ENCODE measurements at places on chromosomes 4 and X.

- DNase-seq: no peak
These were observed 347.4 kb upstream of the EPHA5 start for GRCh38 chr4:66017671-66018070.

GRCh38 chr4:81227968-81228367 lies 12.9 kb upstream of the PRKG2 start:
- DNase-seq: no peak

DNA sequence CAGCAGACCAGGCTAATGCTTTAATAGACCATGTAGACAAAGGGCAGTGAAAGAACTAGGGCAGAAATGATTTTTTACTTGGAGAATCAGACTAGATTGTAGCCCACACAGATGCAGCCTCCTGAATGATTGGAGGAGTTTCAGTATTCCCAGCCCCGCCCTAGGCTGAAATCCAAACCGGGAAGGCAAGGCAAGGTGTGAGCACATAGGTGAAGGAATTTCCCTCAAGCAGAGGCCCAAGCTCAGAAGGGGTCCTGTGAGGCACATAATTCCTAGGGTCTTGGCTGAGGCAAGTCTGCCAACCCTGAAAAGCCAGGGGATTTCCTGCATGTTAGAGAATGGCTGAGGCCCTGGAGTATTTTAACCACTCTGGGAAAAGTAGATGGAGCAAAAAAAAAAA lies 56.4 kb upstream of the PAK3 start:
- DNase-seq: no peak

GRCh38 chr4:123588631-123589241 lies 192.1 kb downstream of the SPRY1 start:
- no peak for DNase-seq

DNA sequence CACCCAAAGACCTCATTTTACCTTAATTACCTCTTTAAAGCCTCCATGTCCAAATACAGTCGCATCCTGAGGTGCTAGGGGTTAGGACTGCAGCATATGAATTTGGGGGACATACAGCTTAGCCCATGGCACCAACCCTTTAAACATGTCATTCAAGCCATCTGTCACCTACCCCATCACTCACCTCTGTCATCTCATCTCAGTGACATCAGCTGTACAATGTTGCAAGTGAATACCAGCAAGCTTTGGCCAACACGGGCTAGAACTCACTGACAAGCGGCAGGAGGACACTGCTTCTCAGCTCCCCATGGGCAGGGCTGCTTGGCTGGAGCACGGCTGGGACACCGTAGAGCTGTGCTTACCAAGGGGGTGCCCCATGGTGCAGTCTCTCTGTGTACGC lies 107.5 kb downstream of the STK32B start:
- no peak for DNase-seq

GRCh38 chr4:3821580-3822229 lies 55.5 kb downstream of the ADRA2C start:
- DNase-seq: no peak

GRCh38 chr4:111263836-111264235 lies 641.0 kb upstream of the PITX2 start:
- DNase-seq: no peak

- no peak for DNase-seq
These were observed 182.8 kb upstream of the C1QTNF7 start for GRCh38 chr4:15245006-15245530.

DNA sequence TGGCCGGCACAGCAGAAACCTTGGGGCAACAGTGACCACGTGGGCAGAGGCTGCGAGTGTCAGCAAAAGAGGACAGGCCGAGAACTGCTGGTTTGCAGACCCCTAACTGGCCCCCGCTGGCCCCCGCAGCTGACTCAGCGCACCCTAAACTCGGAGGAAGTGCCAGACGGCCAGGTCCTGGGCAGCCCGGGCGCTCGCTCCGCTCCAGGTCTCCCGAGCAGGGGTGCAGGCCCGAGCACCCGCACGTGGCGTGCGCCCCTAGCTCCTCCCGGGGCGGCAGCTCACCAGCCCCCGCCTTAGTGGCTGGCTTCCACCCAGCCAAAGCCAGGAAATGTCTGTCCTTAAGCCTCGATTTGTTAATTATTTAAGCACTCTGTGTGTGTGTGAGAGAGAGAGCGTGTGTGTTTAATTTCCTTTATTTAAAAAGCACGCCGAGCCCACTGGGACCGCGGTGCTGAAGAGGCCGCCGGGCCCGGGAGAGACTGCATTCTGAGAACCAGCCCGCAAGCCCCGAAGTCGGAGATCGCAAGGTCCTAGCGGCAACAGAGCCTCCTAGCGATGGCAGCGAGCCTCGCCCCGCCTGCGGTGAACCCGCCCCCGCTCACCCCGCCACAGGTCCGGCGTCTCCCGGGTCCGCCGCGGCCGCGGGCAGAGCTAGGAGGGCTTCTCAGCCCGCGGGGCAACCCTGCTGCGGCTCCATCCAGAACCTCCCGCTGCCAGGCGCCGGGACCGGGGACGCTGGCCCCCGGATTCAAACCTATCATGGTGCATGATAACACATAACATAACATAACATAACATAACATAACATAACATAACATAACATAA lies 45.9 kb upstream of the CDKN2AIP start:
- peak; percentile 40 for DNase-seq

- DNase-seq: no peak
These were observed 45.0 kb downstream of the CRLF2 start for GRCh38 chrX:1167466-1167865.

- no peak for DNase-seq
These were observed 1.6 kb upstream of the PHOX2B start for GRCh38 chr4:41750121-41750625.

DNA sequence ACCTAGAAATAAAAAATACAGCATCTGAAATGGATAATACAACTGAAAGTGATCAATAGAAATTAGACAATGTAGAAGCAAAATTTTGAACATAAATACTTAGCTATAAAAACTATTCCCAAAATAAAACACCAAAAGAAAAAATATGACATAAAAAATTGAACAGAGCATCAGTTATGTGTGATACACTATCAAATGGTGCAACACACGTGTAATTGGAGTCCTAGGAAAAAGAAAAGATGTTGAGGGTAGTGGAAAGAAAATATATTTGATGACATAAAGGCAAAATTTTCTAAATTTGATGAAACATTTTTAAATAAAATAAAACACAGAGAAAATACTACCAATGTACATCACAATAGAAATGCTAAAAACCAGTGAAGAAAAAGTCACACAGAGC lies 63.1 kb downstream of the NPY2R start:
- no peak for DNase-seq

DNA sequence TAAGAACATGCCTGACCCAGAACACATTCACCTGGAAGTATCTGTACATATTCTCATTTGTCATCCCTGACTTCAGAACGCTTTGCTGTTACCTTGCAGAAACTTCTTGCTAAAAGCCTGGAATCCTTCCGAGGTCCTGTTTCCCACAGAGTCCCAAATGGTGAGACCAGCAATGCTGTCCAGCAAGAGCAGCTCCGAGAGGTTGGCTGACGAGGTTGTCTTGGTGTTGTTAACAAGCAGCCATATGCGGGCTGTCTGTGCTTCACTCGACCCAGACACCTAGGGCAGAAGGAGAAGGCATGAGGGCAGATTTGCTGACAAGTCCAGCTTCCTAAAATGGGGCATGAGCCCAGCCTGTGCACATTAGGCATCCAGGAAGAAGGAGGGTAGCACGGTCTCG lies 19.3 kb downstream of the EVC2 start:
- DNase-seq: no peak

GRCh38 chr4:94363136-94363655 lies 20.6 kb upstream of the HPGDS start:
- no peak for DNase-seq

DNA sequence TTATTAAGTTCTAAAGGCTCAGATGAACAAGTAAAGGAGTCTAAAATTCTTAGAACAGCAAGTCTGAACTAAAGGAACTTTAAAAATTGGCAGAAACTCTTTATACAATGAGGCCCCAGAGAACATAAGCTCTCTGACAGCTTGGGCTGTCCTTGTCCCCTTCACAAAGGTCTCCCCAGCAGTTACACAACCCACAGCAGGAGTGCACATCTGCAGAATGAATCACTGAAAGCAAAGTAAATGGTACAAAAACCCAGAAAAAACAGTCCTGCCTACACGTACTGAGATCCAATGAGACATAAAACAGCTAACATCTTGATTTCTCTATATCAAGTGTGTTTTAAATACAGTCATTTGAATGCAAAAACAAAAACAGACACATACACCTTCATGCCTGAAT lies 18.7 kb downstream of the RBBP7 start:
- no peak for DNase-seq

- DNase-seq: no peak
These were observed 14.9 kb downstream of the IGFBP7 start for GRCh38 chr4:57095245-57095644.

DNA sequence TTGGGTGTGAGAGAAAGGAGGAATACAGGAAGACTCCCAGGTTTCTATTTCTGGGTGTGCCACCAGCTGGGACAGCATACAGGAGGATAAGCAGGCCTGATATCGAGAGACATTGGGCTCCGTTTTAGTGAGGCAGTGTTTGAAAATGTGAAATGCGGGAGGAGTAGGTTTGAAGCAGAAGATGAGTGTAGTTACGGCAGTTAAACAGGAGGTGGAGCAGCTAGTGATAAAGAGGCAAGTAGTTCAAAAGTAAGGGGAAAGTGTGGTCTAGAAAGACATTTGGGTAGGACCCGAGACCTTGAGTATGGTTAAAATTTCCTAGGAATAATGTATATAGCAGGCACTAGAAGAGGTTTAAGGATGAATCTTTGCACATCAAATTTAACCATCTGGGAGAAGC lies 42.4 kb downstream of the DCUN1D4 start:
- no peak for DNase-seq

DNA sequence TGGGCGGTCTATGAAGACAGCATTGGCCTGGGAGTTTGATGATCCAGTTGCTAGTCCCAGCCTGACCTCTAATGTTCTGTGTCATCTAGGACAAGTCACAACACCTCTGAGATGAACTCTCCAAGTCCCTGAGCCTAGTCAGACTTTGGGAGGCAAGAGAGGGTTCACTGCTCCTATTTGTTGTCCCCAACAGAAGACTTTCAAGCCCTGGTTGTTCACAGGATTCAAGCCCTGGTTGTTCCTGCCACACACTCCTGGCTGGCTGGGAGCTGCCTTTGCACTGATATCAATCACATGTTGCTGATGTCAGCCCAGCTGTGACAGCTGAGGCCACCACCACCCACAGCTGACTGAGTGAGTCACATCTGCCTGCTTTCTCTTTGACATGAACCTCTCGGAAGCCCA lies 253.2 kb upstream of the RASGEF1B start:
- peak; percentile 42 for DNase-seq

- no peak for DNase-seq
These were observed 14.6 kb downstream of the USP11 start for GRCh38 chrX:47247206-47247998.
